CD4-positive, alpha-beta T cell treated with Interleukin-6 for 4 hours (primary cell): ENCODE measurements at places on chromosomes 4 and X.

- no peak for DNase-seq
These were observed 21.2 kb upstream of the HGFAC start for GRCh38 chr4:3420606-3420955.

- no peak for DNase-seq
These were observed 8.4 kb downstream of the BEND4 start for GRCh38 chr4:42144028-42144427.

- DNase-seq = no peak
These were observed 39.5 kb downstream of the TMEM154 start for GRCh38 chr4:152640058-152640921.

- no peak for DNase-seq
These were observed 8.8 kb downstream of the PROM1 start for GRCh38 chr4:16075061-16075460.

DNA sequence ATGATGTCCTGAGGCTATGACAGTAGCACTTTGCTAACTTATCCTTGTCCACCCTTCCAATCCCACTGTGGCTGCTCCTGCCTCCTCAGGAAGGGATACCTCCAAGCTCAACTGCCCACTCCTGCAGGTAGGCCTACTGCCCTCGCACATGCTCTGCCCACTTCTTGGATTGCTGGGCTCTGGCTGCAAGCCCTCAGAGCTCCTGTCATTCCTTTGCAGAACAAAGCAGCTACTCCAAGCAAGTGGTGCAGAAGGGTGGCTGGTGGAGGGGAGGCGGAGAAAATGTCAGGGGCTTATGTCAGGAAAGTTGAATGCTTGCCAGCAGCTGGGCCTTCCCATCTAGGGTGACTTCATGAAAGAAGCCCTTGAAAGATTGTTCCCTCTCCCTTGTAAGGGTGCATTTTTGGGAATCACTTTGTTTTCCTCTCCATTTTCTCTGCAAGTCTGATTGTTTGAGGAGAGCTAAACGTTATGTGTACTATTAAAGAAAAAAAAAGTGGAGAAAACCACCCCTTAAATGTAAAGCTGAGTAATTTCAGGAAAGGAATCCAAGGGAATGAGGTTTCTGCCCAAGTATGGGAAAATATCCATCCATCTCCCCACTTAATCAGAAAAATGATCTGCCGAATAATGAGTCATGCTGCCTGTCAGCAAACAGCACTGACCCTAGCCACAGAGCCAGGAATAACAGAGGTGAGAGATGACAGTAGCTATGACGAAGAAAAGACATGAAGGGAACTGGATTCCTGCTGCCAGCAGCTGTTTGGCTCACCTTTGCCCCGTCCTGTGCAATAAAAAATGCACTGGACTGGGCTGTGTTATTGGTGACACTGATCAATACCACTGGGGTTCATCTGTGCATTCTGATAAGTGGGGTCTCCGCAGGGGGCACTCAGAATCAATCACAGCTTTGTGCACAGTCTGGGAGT lies 102.0 kb downstream of the RTL5 start:
- DNase-seq = no peak

- no peak for DNase-seq
These were observed 19.5 kb upstream of the ANXA3 start for GRCh38 chr4:78532046-78532445.

DNA sequence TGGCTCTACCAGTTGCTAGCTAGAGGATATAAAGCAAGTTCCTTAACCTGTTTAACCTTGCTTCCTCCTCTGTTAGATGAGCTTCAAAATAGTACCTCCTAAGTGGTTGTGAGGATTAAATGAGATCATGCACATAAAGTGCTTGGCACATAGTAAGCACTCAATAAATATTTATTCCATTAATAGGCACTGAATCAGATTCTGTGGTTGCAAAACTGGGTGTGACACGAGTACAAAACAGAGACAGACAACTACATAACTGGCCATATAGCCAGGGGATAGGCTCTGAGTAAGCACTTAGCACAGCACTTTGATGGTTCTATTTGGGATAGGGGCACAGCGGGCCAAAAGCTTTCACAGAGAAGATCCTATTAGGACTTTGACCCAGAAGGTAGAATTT lies 150.3 kb downstream of the RELL1 start:
- DNase-seq = no peak

DNA sequence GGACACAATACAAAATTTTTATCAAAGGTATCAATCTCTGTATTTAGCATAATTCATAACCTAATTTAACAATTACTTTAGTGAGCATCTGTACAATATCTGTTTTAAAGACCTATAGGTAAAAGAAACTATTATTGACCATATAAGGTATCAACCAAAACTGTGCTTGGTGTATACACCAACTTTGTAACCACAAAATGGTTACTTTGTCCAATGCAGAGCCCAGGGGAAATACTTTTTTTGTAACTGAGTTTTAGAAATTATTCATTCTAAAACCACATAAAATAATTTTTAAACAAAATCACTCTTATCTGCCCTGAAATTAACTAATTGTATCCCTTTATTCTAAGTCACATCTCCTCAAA lies 5.0 kb downstream of the CXXC4 start:
- DNase-seq = no peak

DNA sequence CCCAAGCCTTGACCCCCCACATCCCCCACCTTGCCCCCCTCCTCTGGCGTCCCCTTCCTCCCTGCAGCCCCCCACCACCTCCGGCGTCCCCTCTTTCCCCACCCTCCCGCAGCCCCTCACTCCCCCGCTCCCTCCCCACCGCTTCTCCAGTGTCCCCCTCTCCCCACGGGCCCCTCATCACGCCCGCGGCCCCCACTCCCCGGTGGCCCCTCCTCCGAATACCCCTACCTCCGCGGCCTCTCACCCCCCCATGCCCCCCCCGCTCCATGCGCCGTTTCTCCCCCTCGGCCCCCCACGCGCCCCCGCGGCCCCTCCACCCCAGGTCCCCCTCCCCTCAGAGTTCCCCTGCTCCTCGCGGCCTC lies 562 bp downstream of the RNF212 start:
- no peak for DNase-seq

- DNase-seq = peak; percentile 32
These were observed 56.7 kb downstream of the TSPAN5 start for GRCh38 chr4:98601708-98602107.

DNA sequence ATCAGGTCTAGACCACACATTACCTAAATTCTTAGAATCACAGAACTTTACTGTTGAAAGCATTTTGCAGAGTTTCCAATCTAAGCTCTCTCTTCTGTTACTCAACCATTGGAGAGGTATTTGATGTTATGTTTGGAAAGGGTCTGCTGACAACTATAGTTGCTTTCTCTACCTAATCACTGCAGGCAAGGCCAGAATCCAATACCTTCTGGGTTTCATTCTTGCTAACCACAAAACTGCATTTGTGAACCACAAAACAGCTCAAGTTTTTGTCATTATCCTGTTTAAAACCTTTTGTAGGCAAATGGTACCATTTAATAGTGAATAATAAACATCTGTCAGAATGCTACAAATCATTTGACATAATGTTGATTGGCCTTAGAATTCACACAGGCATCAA lies 380.1 kb downstream of the GASK1B start:
- DNase-seq = no peak

DNA sequence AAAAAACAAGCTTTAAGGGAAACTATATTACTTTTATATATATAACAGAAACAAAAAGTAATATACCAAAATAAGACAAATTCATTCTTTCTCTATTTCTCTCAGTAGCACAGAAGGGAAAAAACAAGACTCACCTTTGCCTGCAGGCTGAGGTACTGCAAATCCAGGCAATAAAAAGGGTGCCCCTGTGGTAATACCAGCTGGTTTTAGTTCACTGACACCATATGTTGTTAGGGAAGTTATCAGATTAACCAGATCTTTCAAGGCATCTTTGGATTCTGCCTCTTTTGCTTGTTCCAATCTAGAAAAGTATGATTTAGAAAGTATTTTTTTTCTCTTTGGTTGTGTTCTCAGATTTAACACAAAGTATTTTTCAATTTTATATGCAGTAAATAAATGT lies 139.8 kb downstream of the WDFY3 start:
- no peak for DNase-seq

DNA sequence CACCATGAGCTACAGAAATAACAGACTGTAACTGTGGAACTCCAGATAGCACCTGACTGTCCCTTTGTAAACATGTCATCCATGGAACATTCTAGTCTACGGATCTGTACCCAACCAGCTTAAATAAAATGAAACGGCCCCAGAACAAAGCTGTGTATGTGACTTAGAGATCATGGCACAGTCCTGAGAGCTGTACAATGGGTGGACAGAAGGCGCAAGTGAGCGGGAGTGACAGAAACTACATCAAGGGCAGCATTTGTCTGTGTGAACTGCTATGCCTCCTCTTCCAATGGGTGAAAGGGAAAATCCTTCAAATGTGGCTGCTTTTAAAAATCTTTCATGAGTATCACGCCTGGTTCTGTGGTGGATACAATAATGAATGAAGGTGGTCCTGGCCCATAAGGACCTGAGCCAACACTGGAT lies 72.5 kb downstream of the FAT1 start:
- DNase-seq = no peak

DNA sequence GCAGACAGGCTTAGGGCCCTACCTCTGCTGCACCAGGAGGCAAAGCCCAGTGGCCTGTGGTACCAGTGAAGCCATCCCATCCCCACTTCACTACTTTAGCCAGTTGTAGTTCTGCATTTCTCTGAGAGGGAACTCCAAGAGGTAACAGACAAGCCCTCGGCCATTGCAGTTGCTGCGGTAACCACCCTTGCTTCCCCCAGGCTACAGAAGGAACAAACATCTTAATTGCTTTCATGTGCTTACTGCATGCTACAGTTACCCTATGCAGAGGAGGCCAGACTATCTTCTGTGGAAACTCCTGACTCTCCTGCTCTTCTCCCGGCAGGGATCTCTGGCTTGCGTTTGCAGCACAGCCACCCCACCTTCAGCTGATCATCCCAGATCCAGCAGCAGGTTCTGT lies 67.8 kb downstream of the SPIN4 start:
- DNase-seq = no peak
